ENCODE measurements at places on chromosomes 3 and 15. TPM values are rescaled to one million over a fixed set of nuclear protein-coding genes. Genes with fewer than 3 reads are reported as not detected.

- DNase-seq = no peak
Observed at GRCh38 chr3:9091486-9092235, 128.4 kb upstream of the RAD18 start.

DNA sequence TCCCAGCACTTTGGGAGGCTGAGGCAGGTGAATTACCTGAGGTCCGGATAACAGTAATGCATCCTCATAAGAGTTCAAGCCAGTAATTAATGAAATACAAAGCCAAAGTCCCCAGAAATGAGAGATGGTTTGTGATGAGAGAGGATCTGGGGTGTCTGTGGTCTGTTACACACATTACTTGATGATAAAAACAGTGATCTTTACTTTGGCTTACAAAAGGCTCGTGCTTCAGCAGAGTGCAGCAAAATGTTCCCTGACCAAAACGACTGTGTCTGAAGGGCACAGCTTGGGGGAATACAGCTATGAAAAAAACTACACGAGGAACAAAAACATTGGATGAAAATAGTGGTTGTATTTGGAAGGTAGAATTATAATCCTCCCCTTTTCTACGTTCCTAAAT lies 40.9 kb downstream of the CRTC3 start:
- DNase-seq = peak; percentile 19

DNA sequence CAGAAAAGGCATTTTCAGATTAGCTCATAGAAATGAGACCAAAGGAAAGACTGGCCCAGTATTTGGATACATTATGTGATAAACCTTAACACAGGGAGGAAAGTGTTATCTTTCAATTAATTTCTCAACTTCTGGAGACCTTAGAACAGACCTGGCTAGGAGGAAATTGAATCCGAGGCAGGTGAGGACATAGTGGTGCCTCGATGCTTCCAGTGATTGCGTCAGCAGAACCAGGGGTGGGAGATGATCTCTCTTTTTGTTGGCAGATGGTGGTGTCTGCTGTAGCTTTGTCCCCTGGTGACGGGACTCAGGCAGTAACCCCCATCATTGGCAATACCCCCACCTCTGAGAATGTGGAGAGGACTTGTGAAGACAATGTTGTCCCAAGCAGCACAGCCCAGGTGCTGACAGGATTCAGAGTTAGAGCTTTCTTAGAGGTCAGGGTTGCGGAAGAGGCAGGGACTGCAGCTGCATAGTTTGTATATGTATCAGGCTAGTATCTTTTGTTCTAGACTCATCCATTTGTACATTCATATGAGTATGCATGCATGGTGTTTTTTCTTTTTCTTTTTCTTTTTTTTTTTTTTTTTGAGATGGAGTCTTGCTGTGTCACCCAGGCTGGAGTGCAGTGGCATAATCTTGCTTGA lies 27.9 kb upstream of the MUC20 start:
- DNase-seq = no peak

- no peak for DNase-seq
Observed at GRCh38 chr3:75332794-75333193, 331.3 kb upstream of the FRG2C start.

DNA sequence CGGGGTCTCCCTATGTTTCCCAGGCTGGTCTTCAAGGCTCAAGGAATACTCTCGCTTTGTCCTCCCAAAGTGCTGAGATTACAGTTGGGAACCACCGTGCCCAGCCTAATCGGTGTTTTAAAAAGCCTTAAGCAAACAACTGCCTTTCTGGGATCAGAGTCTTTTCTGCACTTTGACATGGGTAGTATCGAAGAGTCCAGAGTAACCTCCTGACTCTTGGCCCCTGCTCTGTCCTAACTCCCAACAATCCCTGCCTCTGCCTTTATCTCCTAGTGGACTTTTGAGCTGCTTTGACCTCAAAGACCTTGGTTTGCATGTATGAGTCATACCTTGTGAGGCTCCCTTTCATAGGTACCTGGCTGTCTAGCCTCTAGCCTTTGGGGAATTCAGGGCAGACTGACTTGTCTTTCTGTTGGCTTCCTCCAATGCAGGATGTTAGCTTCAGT lies 21.0 kb upstream of the HACD2 start:
- DNase-seq = peak; percentile 78

GRCh38 chr15:73796331-73796831 lies 43.2 kb upstream of the INSYN1 start:
- no peak for DNase-seq

- no peak for DNase-seq
Observed at GRCh38 chr3:30245858-30246622, 360.4 kb upstream of the TGFBR2 start.

GRCh38 chr3:133296981-133297380 lies 102.9 kb upstream of the BFSP2 start:
- no peak for DNase-seq

- DNase-seq = peak; percentile 70
Observed at GRCh38 chr3:99789011-99789721, 28.5 kb upstream of the CMSS1 start.

DNA sequence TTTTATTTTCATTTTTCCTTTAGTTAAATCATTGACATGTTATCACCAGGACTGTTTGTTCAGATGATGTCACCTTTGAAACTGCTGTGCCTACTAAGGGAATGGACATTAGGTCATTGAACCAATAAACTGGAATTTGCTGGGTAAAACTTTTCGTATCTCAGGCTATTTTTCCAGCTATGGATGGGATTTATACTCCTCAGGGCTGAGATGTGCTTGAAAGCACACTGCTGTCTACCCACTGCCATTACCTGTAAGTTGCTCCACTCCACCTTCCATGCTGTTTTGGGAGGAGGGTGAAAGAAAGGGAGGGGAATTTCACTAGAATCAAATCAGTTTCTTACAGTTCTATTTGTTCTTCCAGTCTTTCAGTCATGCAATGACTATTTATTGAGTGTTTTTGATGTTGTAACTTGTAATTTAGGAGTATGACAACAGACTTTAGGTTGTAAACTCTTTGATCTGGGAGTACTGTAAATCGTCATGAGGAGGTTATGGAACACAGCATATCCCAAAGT lies 11.3 kb downstream of the EHD4 start:
- DNase-seq = no peak

DNA sequence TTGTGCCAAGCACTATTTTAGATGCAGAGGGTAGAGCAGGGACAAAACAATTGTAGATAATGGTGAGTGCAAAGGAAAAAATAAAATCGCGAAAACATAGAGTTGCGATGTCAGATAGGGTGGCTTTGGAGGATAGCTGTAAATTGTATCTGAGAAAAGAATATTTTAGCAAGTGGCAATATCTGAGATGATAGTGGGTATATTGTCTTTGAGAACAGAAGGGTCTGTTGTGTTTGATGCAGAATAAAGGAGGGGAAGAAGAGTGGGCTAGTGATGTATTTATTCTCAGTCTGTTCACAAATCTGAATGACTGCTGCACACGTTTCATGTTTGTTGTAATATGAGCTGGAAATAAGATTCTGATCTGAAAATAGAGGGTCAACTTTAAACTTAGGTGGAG lies 396.8 kb downstream of the CADM2 start:
- DNase-seq = no peak

DNA sequence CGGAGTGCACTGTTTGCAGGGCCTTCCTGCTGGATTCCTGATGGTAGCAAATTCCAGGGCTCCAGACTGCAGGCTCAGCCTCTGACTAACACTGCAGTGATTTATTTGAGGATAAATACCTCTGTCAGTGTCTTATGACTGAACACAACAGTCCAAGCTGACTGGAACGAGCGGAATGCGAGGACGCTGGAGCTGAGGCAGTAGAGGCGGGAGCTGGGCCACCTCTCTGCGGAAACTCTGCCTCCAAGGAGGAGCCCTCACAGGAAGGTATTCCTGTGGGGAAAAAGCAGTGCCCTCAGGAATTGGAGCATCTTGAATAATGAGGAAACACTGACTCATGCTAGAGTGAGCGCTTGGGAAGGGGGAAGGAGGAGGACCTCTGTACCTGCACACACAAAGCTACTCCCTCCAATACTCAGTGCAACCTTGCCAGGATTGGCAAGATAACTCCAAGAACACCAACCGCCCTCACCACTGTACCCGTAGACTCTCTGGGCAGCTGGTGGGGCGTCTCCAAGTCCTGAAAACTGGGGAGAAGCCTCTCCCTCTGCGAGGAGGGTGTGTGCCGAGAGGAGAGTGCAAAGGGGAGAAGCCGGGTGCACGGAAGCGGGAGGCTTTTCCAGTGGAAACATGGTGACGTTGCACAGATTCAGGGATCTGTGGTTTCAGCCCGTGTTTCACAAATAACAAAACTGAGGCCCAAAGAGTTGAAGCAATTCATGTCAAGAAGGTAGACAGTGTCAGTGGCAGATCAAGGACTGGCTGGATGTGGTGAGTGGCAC lies 43.0 kb downstream of the VGLL4 start:
- DNase-seq = peak; percentile 99

- DNase-seq = no peak
Observed at GRCh38 chr15:89482139-89482538, 14.2 kb downstream of the RHCG start.

GRCh38 chr3:198065897-198066296 lies 105.9 kb downstream of the LMLN start:
- DNase-seq = no peak

- peak; percentile 84 for DNase-seq
Observed at GRCh38 chr15:91946581-91947292, 93.2 kb downstream of the SLCO3A1 start.

DNA sequence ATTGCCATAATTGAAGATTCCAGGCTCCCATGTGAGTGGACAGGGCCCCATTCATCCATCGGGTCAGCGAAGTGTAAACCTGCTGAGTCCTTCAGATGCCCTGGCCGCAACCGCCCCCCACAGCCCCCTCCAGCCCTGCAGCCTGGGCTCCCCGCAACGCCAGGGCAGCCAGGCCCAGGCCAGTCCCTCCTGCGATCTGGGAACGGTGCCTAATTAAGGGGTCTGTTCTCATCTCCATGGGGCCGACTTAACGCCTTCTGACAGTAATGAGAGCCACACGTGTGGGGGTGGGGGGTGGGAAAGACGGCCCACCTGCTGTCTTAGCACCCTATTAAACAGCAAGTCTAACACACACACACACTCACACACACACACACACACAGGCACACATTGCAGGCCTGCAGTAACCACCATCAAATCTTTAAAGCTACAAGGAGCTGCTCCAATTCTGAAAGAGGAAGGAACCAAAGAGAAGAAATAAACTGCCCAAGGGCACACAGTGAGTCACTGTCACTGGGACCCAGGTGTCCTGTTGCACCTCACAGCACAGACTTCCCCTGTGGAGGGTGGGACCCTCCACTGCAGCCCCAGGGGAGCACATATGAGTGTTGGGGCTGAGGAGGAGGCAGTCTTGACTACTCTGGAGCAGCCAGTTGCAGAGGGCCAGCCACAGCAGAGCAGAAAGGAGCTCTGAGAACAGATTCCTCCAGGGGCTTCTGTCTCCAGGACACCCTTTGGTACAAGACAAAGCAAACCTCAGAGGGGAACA lies 31.8 kb upstream of the HES1 start:
- no peak for DNase-seq

- no peak for DNase-seq
Observed at GRCh38 chr15:80706161-80706560, 11.1 kb downstream of the ABHD17C start.

- peak; percentile 28 for DNase-seq
Observed at GRCh38 chr3:187040516-187041361, 98.6 kb downstream of the RPL39L start.

GRCh38 chr15:54119051-54119450 lies 140.8 kb downstream of the UNC13C start:
- no peak for DNase-seq

The FBXW12 gene
- not detected for total RNA-seq

The CHRM5 gene
- not detected for total RNA-seq

The TM4SF18 gene
- 5.2 TPM for total RNA-seq

The ABHD17C gene
- 4.5 TPM for total RNA-seq

The LRRC31 gene
- not detected for total RNA-seq

The HTR3E gene
- not detected for total RNA-seq

The DZIP3 gene
- total RNA-seq = 10.1 TPM

All from RPMI7951 (cell line).